Stimulated activated CD4-positive, alpha-beta T cell treated with anti-CD3 and anti-CD28 coated beads, Interleukin-1b, Interleukin-23, amount 100 ng/mL, for 48 hours (primary cell): ENCODE measurements at places on chromosomes 4 and X.
A peak's percentile ranks its signal among the peaks of the same experiment; 100 is the strongest.

GRCh38 chr4:2510351-2511259 lies 25.8 kb upstream of the FAM193A start:
- no peak for DNase-seq

- no peak for DNase-seq
Observed at GRCh38 chrX:44903830-44904530, 31.0 kb downstream of the KDM6A start.

- no peak for DNase-seq
Observed at GRCh38 chrX:153848325-153848724, 18.0 kb upstream of the PDZD4 start.

- no peak for DNase-seq
Observed at GRCh38 chrX:97895751-97896150, 1012.0 kb downstream of the RPA4 start.

GRCh38 chr4:81549984-81550383 lies 78.3 kb upstream of the RASGEF1B start:
- no peak for DNase-seq

- no peak for DNase-seq
Observed at GRCh38 chr4:98470831-98471230, 187.6 kb downstream of the TSPAN5 start.

DNA sequence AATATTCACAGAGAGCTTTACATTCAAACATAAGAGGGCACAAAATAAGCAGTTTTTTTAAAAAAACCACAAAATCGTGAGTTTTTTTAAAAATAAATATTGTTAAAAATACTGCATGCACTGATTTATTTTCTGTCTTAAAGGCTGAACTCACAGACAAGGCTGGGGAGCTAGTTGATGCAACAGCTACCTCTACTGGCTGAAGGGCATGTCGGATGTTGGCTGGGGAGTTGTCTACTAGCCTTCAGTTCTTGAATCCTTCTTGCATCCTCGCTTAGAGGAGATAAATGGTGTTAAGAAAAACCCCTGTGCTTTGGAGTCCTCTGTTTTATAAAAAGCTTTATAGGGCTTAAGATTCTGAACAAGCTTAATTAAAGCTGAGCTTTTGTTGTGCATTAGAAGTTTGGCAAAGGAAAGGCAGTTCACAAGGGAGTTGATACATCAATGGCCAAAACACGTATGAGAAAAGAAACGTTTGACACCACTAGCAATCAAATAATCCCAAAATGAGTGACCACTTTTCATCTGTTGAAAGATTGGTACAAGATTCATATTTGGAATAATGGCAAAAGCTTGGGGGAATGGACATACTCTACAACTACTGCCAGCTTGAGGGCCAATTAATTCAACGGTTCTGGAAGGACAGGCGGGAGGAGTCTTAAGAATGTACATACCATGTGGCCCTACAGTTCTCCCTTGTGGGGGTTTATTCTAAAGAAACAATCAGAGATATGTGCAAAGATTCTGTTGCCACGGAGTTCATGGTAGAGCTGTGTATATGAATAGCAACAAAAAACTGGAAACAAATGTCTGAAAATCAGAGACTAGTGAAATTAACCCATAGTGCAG lies 94.7 kb downstream of the SEL1L3 start:
- no peak for DNase-seq

DNA sequence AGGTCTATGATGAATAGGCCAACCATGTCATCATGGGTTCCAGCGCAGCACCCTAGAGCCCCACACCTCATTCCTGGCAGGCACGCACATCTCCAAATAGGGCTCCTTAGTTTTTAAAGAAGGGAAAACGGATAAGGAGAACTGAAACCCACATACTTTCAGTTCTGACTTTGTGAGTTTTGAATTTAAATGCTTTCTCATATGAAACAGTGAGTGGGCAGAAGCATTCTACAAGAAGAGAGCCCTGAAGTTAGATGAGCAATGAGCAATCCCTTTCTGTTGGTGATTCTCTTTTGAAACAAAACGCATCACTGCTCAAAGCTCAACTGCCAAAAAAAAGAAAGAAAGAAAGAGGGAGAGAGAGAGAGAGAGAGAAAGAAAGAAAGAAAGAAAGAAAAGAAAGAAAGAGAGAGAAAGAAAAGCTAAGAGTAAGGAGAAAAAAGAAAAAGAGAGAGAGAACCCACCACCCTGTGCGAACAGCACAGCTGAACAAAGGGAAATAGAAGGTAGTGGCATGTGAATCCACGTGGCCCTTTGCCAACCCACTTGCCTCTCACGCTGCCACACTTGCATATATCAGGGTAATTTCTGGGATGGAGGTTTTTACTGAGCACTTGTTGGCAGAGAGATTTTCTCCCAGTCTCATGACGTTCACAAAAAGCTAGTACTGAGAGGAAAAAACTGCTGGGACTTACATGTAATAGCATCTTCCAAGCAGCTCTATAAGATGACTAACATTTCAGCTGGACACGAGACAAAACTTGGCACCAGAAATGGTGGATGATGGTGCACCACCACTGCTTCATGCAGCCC lies 31.0 kb downstream of the TMSB4X start:
- no peak for DNase-seq

DNA sequence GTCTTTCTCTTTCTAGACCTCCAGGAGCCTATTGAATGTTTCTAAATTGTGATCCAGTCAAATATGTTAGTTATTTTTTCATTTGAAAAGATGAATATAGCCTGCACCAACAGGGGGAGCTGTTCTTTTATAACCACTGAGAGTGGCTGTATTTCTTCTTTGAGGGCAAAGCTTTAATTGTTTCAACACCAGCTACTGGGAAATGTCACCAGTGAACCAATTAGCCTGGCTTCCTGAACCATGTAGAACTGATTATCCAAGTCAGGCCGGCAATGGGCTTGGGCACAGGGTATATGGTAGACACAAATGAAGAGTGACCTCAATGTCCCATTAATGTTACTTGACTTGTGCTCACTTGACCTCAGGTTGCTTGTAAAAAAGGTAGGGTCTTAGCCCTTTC lies 4.8 kb upstream of the DAPP1 start:
- peak; percentile 32 for DNase-seq

- DNase-seq: no peak
Observed at GRCh38 chr4:20266215-20267082, 14.7 kb downstream of the SLIT2 start.
